NCI-H226 (cell line): ENCODE measurements at places on chromosomes 3 and 15.

GRCh38 chr3:4065085-4065484 lies 238.1 kb upstream of the SETMAR start:
- DNase-seq, result no peak

DNA sequence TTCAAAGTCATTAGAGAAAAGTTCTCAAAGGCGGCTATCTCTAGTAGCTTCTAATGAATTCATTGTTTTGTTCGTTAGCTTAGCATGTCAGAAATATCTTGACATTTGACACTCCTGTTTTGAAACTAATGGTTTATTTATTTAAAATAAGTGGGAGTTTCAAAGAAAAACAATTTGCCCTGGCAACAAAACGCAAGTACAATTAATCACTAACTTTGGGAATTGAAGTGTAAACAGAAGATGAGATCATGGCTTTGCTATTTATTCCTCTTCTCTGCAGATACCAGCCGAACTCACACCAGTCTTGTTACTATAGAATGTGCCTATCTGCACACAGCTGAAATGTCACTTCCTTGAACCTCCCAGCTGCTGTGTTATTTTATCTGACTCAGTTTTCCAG lies 27.5 kb downstream of the MASP1 start:
- DNase-seq, result peak; percentile 56

GRCh38 chr3:144358191-144358590 lies 386.6 kb downstream of the DIPK2A start:
- peak; percentile 25 for DNase-seq

DNA sequence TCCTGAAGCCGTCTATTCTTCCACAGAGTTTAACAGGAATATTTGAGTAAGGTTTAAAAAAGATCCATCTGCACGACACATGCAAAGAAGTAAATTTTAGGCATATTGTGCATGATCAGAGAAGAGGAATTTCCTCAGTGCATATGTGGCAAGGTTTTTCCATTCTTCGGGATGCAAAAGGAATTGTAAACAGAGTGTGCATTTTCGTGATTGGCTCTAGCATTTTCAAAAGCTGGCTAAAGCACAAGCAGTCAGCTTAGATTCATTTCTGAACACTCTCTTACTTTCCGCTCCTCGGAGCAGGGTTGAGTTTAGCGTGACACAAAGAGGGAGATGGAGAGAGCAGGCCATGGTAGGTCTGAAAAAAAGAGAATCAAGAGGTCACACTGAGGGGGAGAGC lies 128.2 kb downstream of the ADAMTS9 start:
- DNase-seq, result no peak
